Cardiac atrium fibroblast (primary cell): ENCODE measurements at places on chromosomes 3 and 15. TPM values are rescaled to one million over a fixed set of nuclear protein-coding genes. Genes with fewer than 3 reads are reported as not detected.

Gene CCR8
- not detected in 2 replicates for total RNA-seq

Gene SAXO2
- total RNA-seq: not detected in 2 replicates

Gene MEX3B
- total RNA-seq: 7.4 and 11.5 TPM in 2 replicates

Gene C15orf40
- total RNA-seq: 5.2 and 7.4 TPM in 2 replicates

Gene SNX22
- under 0.01 TPM in 1 of 2 replicates, not detected in the other for total RNA-seq

Gene PAQR5
- 6.5 and 7.8 TPM in 2 replicates for total RNA-seq

Gene GNAT1
- not detected in 2 replicates for total RNA-seq

Gene TRPC1
- total RNA-seq: 5.4 and 7.3 TPM in 2 replicates

Gene MDFIC2
- not detected in 2 replicates for total RNA-seq

Gene ZNF662
- total RNA-seq: 0.32 and 0.36 TPM in 2 replicates

Gene REC114
- total RNA-seq: not detected in 2 replicates

Gene PRR20G
- not detected in 2 replicates for total RNA-seq

Gene SCAMP5
- 2.1 and 4.7 TPM in 2 replicates for total RNA-seq

Gene MCTP2
- total RNA-seq: 0.16 TPM in 1 of 2 replicates, not detected in the other

Gene UBAP1L
- total RNA-seq: 0.16 and 0.36 TPM in 2 replicates

Gene CAPN7
- 21.8 and 29.2 TPM in 2 replicates for total RNA-seq

Gene DAG1
- total RNA-seq: 49.3 and 80.0 TPM in 2 replicates

Gene NEK10
- total RNA-seq: 1.3 and 2.4 TPM in 2 replicates
